ENCODE measurements at places on chromosomes 12 and 14.
A peak's percentile ranks its signal among the peaks of the same experiment; 100 is the strongest.

GRCh38 chr14:79028281-79028680 lies 858.1 kb downstream of the NRXN3 start:
- peak; percentile 88 for DNase-seq

DNA sequence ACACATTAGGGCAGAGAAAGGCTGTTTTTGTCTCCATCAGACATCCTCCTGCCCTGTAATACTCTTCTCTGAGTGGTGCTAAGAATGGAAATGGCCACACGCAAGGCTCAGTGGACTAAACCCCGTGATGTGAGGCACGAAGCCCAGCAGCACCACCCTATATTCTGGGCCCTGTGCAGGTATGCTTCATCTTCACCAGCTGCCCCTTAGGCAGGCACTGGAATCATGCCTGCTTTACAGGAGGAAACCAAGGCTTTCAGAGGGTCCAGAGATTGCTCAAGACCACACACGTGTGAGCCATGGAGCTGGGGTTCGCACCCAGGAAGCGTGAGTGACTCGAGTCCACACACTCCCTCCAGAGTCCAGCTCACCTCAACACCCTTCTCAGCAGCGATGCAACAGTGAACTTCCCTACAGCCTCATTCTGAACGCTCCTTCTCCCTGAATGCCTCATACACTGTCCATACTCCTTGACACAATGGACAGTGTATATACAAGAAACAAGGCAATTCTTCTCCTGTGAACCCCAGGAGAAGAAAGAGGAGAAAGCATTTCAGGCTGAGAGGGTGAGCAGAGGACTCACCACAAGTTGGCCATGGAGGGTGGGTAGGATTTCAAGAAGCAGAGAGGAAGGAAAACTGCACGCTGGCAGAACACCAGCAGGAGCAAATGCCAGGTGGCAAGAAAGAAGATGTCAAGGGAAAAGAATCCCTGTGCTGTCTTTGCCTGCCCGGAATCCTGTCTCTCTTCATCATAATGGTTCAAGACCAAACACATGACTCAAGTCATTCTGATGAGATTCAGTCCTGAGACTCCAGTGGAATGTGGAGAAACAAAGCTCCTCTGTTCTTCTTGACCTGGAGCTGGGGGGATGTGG lies 39.1 kb downstream of the NT5DC3 start:
- no peak for DNase-seq

- DNase-seq, result no peak
These were observed 13.2 kb downstream of the TAOK3 start for GRCh38 chr12:118359541-118359915.

DNA sequence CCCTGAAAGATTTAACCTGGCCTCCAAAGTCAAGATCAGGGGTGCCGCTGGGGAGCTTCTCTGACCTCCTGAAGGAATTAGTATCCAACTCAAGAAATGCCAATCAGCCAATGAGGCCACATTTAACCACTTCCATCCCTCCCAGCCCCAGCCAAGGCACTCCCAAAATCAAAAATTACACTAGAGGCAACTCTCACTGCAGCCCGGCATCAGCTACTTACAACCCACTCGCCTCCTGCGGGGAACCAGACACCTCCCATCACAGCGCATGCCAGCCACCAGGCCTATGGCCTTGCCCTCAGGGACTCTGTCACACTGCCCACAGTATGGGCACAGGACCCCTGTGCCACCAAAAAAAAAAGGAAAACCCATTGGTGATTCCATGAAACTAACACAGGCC lies 62.3 kb upstream of the DDX11 start:
- no peak for DNase-seq

GRCh38 chr14:29236848-29237247 lies 470.3 kb downstream of the FOXG1 start:
- DNase-seq, result no peak

- DNase-seq, result no peak
These were observed 1214.3 kb upstream of the TMEM132C start for GRCh38 chr12:127052511-127053232.

DNA sequence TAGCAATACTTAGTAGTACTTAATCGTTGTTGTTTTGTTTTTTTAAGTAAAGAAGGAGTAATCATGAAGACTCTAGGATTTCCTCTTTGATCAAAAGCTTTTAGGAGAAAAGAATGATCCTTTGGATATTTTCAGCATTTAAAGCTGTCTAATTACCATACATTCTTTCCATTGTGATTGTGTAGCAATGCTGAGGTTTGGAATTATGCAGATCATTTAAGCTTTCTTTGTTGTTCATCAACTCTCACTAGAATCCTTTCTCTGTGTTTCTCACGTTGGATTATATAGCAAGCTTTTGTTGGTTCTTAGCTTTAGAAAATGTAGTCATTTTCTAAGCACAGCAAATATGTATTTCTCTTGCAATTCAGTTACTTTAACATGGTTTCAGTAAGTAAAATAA lies 25.8 kb downstream of the CCDC91 start:
- no peak for DNase-seq

DNA sequence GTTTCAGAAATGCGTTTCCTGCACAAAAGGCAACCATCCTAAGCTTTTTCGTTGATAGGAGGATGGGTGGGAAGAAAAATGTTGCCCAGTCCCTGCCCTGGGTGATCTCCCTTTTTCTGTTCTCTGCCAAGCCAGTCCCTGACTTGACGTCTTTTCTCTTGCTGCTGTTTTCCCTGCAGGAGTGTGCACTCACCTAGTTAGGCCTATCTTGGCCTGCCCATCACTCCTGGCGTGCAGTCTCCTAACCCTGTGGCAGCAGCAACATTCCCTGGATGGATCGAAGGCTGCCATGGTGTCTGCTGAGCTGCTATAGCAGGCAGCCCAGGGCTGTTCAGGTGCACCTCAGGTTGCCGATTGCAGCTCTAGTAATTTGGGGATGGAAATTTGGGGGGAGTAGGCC lies 1.2 kb downstream of the UNC119B start:
- DNase-seq, result no peak

DNA sequence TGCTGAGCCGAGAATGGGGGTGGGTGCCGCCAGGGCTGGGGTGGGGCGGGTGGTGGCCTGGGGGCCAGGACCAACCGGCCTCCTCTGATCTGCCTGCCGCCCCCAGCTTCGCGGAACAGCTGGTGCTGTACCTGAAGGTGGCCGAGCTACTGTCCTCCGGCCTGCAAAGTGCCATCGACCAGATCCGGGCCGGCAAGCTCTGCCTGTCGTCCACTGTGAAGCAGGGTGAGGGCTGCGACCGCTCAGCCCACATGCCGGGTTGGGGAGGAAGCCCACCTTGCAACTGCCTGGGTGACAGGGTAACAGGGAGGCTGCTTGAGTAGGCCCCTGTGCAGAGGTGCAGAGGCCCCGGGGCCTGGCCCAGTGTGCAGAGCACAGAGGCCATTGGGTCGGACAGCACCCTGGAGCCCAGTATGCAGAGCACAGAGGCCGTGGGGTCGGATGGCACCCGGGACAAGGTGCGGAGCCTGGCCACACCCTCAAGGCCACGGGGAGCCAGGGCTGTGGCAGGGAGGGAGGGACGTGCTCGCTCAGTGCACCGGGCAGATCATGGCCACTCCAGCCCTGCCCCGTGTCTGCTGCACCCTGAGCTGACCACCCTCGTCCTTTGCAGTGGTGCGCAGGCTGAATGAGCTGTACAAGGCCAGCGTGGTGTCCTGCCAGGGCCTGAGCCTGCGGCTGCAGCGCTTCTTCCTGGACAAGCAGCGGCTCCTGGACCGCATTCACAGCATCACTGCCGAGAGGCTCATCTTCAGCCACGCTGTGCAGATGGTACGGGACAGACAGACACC lies 9.5 kb upstream of the PUS1 start:
- no peak for DNase-seq

GRCh38 chr14:77100961-77101360 lies 2.9 kb downstream of the CIPC start:
- DNase-seq, result no peak

- DNase-seq, result peak; percentile 51
These were observed 241.4 kb upstream of the PDZRN4 start for GRCh38 chr12:40946612-40947194.

DNA sequence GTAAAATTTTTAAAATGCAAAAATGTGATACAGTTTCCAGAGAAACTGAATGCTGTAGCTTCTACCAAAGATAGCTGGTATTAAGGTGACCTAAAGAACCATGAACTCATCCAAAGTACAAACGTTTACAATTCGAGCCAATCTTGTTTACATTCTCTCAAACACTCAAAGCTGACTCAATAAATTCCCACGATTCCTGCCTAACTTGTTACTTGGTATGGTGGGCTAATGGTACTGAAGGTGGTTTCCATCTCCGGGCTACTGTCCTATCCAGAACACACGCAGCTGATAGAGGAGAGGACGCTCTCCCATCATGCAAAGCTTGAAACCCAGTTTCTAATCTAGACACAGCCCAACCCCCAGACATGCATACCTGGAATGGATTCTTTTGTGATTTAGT lies 31.5 kb downstream of the RAD9B start:
- DNase-seq, result no peak

GRCh38 chr12:56699020-56699661 lies 11.1 kb upstream of the PTGES3 start:
- DNase-seq, result peak; percentile 48

GRCh38 chr12:108696111-108696995 lies 35.0 kb downstream of the CORO1C start:
- peak; percentile 44 for DNase-seq

DNA sequence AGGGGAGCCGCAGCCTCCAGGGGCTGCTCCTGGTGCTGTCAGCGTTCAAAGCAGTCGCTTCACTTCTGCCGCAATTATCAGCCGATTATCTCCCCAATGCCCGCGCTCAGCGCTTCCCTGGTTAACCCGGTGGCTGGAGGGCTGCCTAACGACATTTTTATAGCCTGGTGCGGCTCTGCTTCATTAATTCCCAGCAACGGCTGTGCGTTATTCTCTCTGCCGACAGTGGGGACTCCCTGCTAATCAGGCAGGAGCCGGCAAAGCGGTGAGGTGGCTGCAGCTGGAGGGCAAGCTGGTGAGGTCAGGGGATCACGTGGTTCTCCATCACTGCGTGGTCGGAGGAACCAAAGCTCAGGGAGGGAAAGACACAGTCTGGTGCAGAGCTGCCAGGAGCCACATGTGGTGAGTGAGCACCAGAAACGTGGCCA lies 62.9 kb downstream of the GLRX5 start:
- DNase-seq, result peak; percentile 18

DNA sequence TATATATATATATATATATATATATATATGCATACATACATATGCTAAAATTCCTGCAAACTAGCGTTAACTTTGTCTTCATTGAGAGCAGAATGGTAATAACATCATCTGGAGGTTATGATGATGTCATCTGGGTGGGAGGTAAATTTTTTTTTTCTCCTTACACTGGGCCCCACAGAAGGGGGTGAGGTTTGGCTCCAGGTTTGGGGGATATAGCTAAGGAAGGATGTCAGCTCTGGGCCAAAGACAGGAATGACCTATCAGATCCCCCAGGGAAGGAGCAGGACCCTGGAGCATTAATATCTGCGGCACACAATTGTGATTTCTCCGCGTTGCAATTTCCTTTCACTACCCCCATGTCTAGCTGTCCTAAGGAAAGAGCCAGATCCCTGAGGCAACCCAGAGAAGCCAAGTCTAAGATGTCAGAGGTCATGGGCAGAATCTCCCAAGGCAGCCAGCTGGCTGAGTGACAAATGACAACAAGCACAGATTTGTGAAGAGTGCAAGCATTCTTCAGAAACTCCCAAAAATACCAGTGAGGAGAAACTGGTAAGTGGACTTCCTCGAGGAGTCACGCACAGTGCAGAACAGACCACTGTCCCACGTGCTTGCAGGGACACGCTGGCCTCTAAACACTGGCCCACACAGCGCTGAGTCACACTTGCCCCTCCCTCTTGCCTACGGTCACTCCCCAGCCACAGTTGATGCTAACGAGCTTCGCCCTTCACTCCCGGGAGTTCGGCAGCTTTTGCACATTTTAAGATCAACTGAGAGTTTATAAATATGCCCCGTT lies 9.9 kb downstream of the UBC start:
- DNase-seq, result peak; percentile 97

DNA sequence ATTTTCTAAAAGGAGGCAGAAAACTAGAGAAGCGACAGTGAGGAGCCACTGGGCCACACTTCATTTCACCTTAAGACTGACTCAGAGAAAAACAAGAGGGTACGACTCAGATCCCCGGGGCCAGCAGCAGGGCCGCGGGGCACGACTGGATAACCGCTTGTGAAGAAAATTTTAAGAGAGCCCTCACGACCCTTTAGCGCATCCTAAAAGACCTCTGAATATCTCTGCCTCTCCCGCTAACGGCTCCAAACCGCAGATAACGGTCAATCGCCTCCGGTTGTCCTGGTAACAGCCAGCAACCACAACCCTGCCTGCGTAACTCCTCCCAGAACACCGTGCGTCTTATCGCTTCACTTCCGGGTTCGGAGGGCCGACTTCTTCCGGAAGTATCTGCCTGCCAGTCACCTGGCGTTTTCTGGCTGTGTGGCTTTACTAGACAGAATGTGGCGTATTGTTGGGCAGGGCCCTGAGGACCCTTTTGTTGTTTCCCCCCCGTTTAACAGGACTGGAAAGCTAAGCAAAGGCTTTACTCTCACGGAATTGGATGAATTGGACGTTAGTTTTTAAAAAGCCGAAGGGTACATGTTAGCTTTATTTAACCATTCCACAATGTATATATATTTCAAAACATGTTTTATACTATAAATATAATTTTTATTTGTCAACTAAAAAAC lies 5.4 kb upstream of the ATP23 start:
- peak; percentile 93 for DNase-seq

DNA sequence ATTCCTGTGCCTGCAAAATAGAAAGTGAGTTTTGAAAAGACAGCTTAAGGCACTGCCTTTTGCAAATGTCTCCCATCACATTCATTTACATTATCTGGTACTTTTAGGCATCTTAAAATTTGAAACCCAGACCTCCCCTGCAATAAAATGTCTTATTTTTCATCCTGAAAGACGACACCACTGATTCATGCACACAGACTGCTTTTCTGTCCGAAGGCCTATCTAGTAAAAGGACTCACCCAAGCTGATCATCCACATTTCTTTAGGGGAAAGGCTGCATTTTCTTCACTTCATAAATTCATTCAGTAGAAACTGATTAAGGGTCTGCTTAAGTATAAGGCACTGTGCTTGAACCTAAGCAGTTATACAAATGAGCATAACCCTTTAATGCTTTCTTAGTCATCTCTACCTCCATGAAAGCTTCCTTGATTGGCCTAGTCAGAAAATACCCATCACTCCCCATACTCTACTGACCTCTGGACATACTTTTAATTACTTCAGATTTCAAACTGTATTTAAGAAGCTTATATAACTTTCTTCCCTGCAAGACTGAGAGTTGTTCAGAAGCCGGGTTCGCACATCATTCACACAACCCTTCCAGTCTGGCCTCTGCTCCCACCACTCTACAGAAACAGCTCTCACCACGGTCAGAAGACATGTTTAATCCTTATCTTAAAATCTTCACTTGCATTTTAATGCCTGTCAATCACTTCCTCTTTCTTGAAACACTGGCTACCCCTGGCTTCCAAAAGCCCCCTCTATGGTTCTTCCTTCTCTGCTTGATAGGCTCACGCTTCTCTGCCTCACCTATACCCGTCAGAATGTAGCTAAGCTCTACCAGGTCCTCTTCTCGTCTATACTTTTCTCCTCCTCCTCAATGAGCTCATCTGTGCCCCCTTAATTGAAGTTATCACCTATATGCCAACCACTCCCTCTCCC lies 288.6 kb downstream of the MED13L start:
- no peak for DNase-seq

GRCh38 chr14:34643361-34643760 lies 13.4 kb upstream of the SNX6 start:
- DNase-seq, result peak; percentile 77

- DNase-seq, result no peak
These were observed 11.7 kb downstream of the EPS8 start for GRCh38 chr12:15777355-15778012.

GRCh38 chr12:51076236-51076930 lies 7.0 kb downstream of the CSRNP2 start:
- no peak for DNase-seq

- DNase-seq, result no peak
These were observed 16.6 kb downstream of the KCTD10 start for GRCh38 chr12:109460538-109460937.
